Amniotic epithelial cell (primary cell): ENCODE measurements at places on chromosomes 1 and 21.

DNA sequence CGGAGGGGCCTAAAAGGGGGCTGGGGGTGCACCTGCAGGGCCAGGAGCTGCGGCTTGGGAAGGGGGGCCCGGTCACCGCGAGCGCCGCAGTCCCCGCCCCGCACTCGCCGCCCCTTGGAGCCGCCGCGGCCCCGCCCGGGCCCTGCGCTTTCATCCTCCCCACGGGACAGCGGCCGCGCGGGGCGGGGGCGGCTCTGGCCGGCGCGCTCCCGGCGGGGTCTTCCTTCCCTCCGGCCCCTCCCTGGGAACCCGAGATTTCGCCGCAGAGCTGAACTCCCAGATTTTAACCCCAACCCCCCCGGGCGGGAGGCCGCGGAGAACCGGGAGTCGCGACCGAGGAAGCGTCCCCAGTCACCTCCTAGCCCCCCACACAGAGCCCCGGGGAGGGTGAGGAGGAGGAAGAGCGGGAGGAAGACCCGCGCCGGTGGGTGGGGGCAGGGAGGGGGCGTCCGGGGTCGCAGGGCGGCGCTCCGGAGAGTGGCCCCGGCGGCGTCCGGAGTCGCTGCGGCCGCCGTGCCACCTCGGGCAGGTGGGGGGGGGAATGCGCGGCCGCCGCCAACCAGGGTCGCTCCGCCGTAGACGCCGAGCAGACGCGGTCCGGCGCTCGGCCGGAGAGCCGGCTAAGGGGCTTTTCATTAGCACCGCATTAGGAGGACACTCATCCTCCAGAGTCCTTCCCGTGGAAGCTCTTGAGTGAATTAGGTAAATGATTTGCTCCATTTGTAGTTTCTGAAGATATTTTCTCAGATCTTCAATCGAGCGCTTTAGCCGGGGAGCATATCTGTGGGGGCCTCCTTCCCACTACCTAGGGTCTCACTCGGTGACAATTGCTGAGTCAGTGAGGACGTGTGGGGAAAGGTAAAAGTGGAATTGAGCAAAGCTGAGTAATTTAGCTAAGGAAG, 31.6 kb upstream of the NFIA start:
- no peak for DNase-seq

DNA sequence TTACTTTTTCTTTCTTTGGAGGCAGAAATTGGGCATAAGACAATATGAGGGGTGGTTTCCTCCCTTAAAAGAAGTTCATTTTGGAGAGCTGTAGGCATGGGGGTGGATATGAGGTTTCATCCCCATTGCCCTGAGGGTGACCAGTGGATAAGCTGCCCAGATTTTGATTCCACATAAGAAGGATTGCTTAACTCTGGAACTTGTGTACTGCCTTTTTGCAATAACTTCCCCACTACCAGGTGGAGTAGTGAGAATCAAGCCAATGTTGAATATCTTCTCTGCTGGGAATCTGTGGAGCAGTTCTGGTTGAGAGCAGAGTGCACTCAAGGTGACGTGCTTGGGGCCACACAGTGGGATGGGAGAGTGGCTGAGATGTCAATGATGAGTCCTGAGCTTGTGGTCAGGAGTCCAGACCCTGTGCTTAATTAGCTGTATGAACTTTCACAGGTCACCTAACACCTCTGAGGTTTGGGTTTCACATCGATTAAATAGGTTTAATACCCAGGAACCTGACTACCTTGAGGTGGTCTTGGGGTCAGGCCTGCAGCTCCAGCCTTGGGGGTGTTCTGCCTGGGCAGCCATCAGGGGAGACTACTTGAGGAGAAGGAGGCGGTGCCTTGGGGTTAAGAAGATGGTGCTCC, 152.9 kb downstream of the FCRL5 start:
- DNase-seq = peak; percentile 6

GRCh38 chr21:39348040-39348354, 891 bp downstream of the HMGN1 start:
- no peak for DNase-seq

- no peak for DNase-seq
These were observed 97.2 kb downstream of the ACTL8 start for GRCh38 chr1:17852383-17852782.

- DNase-seq = no peak
These were observed 57.2 kb downstream of the EYA3 start for GRCh38 chr1:28031173-28031572.

DNA sequence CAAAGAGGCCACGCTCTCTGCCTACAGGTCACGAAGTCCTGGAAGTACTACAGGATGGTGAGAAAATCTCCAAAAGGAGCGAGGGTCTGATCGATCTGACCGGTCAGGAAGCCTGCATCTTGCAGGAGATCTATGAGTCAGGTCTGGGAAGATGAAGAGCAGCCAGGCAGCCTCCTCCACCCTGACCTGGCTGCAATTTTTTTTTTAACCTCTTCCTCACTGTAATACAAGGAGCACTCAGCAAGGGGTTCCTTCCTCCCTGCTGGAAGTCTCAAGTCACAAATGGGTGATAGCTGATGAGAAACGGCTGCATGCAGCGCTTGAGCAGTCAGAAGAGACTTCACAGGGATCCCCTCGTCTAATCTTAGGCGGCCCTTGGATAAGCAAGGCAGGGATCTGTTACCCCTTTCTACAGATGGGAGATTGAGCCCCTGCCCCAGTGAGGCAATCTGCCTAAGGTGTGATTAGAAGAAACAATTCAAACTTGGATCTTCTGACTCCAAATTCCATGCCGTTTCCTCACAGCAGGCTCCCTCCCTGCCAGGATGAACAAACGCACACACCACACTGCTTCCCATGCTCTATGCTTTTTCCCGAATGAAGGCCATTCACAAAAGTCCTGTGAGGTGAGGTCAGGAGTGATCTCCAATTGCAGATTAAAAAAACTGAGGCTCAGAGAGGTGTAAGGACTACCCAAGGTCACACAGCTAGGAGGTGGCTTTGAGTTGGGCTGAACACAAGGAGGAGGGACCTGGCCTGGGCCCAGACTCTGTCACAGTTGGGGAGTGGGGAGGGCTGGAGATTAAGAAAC, 48.3 kb downstream of the ECE1 start:
- DNase-seq = no peak

GRCh38 chr1:49465486-49466185, 558.1 kb downstream of the AGBL4 start:
- no peak for DNase-seq

- DNase-seq = no peak
These were observed 139.8 kb downstream of the RYR2 start for GRCh38 chr1:237181743-237182317.

GRCh38 chr1:58979086-58979485, 195.2 kb upstream of the JUN start:
- DNase-seq = no peak

GRCh38 chr1:21255284-21255942, 34.9 kb downstream of the ECE1 start:
- DNase-seq = peak; percentile 78

- DNase-seq = peak; percentile 72
These were observed 15.9 kb downstream of the RNU5D-1 start for GRCh38 chr1:44714944-44715571.

GRCh38 chr1:6093071-6093470, 47.4 kb downstream of the KCNAB2 start:
- DNase-seq = peak; percentile 46

- peak; percentile 15 for DNase-seq
These were observed 71.2 kb downstream of the VWA5B1 start for GRCh38 chr1:20361805-20362381.

- no peak for DNase-seq
These were observed 7.4 kb downstream of the LRRC47 start for GRCh38 chr1:3788756-3789420.

GRCh38 chr1:158059984-158060383, 66.5 kb downstream of the KIRREL1 start:
- DNase-seq = no peak

- peak; percentile 34 for DNase-seq
These were observed 714 bp upstream of the AKIRIN1 start for GRCh38 chr1:38990386-38990737.

DNA sequence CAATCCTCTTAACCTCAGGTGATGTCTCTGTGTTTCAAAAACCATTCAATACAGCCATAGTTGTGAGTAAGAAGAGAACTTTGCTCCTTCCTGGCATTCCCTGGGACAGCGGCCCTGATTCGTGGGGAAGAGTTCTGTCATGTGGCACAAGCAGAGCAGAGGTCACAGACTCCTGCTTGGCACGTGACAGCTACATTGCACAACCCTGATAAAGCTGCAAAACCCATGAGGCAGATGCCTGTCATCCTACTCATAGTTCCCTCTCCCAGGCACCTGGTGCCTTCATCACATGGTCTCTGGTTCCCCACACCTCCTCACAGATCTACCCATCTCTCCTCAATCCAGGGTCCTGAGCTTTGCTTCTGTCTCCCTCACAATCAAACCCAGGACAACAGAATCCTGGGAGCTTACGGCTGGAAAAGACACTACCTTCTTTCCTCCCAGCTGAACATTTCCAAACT, 70.8 kb downstream of the PLPP3 start:
- peak; percentile 84 for DNase-seq

DNA sequence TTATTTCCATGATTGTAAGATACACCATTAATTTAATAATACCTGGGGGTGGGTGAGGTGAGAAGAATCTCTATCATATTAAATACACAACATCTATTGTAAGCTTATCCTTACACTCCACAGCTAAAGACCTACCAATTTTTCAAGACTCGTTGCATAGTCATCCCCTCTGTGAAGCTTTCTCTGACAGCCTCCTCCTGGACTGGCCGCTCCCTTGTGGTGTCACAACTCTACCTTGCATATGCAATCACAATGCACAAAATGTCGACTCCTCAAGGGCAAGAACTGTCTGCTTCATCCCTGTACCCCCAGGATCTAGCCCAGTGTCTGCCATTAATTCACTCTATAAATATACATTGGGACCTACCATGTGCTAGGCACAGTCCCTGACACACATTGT, 2.4 kb upstream of the PTGFRN start:
- no peak for DNase-seq

DNA sequence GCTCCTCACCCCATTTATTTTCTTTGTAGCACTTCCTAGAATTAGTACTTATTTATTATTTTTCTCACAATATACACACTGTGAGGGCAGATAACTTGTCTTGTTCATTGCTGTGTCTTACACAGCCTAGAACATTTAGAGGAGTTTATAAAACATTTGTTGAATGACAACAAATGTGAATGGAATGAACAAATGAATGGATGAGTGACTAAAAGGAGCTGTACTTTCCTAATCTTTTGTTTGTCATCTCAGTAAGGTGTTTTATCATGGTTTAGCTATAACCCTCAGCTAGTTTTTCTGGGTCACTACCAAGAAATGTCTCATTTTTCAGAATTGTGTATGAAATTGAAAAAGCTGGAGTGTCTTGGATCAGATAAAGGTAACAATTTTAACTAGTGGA, 239.3 kb upstream of the KCNK2 start:
- DNase-seq = peak; percentile 60

DNA sequence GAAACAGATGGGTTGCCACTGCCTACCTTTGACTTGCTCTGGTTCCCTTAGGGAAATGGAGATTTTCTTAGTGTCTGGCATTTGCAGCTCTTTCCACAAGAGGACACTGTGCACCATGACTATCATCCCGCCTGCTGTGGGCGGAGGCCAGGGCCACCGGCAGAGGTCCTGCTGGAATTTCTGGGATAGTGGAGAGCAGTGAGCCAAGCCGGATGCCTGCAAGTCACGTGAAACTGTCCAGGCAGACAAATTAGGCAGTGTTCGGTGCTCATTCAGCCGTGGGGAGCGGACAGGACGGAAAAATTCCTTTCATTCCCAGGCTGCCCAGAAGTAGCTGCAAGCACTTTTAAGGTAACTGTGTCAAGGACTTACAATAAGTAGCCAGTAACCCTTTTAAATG, 43.4 kb downstream of the IGSF5 start:
- DNase-seq = peak; percentile 7

DNA sequence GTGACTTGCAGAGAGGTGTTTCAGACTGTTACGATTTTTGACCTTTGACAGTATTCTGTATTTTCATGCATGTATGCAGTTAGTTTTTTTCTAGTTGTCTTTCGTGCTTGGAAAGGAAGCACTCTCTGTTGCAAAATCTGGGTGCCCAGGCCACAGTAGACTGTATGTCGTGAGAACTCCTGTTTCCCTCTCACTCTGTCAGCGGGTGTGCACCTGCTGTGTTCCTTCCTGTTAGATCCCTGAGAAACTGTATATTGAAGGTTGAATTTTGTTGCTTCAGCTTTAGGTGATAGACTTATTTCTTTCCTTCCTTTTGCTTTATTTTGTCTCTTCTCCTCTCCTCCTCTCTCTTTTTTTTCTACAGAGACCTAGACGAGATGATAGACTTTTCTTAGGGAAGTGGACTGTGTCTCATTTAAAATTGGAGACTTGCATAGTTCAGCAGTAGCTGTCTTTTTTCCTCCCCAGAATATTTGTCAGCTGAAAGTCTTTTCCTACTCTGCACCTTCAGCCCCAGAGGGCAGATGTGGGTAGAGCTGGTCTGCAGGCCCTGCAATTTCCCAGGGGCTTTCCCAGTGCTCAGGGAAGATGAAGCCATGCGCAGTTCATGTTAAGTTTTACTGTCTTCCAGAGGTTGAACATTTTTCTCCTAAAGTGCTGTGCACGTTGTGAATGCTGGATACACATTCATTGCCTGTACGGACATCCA, 1.4 kb downstream of the TRAPPC10 start:
- DNase-seq = no peak

GRCh38 chr1:228471762-228472398, 15.3 kb upstream of the RNF187 start:
- peak; percentile 67 for DNase-seq
